ENCODE measurements at places on chromosomes 16 and 17.

- DNase-seq: peak; percentile 6
Observed at GRCh38 chr16:12458591-12459358, 344.9 kb downstream of the CPPED1 start.

GRCh38 chr17:32854832-32855389 is 22.0 kb downstream of the MYO1D start:
- no peak for DNase-seq

DNA sequence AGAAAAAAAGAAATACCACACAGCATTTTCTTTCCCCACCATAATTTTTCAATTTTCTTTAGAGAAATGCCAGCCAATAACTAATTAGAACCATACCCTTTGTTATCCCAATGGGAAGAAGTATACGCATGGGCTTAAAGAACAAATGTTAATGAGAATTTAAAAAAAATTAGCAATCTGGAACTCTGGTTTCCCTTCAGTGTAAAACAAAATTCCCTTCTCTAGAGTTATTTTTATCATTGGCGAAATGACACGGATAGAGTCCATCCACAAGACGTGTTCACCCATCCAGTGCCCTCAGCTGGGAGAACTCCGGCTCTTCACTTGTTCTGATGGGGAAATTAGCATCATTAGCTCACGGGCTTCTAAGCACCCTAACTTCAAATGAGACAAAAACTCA is 3.3 kb downstream of the NXN start:
- no peak for DNase-seq

DNA sequence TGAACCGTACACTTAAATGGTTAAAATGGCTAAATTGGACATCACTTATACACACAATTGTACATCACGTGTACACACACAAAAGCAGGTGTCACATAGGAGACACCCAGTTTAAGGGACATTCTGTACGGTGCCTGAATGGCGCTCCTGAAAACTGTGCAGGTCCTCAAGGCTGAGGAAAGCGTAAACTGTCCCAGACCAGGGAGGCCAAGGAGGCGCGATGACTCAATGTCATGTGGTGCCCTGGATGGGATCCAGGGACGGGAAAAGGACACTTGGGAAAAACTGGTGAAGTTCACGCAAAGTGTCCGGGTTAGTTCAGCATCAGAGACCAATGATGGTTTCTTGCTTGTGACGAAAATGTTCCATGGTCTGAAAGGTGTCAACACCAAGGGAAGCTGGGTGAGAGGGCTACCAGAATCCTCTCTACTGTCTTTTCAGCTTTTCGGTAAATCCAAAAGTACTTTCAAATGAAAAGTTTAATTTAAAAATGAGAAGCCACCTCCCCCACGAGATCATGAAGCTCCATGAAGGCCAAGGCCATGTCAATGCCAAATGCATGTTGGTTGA is 112.2 kb downstream of the CMIP start:
- no peak for DNase-seq

DNA sequence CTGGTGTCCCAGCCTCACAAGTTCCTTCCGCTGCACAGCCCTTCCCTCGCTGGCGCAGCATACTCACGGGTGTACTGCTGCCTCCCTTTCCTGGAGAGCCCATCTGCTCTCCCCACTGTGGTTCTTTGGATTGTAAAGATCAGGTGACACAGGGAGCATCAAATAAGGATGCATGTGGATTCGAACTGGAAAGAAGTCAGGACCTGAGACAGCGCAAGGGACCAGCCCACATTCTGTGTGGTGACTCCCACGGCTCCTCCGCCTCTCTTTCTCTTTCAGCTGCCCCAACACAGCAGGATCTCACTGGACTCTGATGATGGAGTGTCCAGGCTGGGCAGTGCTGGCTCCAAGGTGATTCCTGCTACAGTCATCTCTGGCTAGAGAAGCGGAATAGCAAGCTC is 8.1 kb downstream of the LDAF1 start:
- DNase-seq: no peak

DNA sequence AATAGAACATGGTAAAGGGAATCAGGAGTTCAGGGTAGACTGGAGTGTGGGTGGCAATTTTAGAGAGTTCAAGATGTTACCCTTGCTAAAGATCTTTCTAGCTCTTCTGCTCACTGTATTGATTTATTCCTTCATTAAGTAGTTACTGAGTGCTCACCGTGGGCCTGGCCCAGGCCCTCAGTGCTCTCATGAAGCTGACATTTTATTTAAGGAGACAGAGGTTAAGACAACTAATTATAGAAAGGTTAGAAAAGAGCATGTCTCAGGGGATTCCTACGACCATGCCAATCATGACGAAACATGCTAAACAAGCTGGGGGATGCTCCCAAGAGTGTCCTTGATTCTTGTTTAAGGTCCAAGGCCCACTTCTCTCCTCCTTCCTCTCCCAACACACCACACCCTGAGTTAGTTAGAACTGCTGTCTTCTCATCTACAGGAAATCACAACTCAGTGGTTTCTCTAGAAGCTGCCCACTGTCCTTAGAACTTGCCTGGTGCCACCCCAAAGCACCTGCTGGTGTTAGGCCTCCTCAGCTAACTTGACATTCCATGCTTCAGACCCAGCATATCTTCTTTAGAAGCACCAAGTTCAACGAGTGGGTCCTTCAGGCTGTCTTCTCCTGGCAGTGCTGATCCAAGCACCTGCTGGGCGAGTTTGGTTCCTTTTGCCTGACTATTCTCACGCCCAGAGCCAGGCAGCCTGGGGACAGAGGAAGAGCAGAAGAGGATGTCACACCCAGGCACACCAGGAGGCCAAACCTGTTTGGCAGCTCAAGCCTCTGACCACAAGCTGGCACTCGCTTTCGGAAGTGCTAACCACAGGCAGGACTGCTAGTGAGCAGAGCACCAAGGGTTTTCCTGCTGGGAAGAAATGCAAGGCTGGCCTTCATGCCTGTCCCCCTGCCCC is 79.0 kb downstream of the GAS7 start:
- DNase-seq: no peak

Data from fibroblast of skin of right quadriceps (primary cell).